Hippocampal formation (tissue), 2 donors: ENCODE measurements at places on chromosomes 13 and 19.
A peak's percentile ranks its signal among the peaks of the same experiment; 100 is the strongest.

- DNase-seq, result no peak
Measured at GRCh38 chr13:50700664-50701305, 142.7 kb downstream of the DLEU7 start.

DNA sequence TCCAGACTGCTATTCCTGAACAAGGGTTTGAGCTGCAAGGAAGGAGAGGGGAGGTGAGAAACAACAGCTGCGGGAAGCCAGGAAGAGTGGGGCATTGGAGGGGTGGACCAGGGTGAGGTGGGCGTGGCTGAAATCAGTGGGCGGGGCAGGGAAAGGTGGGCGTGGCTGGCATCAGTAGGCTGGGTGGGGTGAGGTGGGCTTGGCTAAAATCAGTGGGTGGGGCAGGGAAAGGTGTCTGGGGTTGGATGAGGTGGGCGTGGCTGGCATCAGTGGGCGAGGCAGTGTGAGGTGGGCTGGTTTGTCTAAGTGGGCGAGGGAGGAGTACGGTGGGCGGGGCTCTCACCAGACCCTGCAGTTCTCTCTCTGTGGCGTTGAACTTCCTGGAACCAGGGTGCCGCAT lies 87.6 kb downstream of the MUC16 start:
- no peak for DNase-seq

- DNase-seq, result no peak
Measured at GRCh38 chr19:56955637-56956216, 115.2 kb upstream of the PEG3 start.

DNA sequence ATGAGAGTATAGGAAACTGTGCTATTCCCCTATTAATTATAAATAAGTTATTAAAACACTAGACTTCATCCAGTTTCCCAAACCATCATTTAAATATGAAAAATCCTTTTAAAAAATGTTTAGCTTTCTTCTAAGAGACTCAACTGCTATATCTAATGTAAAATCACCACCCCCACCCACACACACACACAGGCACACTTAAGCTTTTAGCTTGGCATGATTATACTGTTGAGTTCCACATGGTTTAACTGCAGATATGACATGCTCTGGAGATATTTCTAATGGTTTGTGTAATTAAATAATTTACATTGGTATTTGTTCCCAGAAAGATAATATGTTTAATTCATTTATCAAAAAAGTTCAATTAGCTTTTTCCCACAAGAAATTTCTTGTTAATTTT lies 1700.1 kb upstream of the SLC10A2 start:
- DNase-seq, result no peak

DNA sequence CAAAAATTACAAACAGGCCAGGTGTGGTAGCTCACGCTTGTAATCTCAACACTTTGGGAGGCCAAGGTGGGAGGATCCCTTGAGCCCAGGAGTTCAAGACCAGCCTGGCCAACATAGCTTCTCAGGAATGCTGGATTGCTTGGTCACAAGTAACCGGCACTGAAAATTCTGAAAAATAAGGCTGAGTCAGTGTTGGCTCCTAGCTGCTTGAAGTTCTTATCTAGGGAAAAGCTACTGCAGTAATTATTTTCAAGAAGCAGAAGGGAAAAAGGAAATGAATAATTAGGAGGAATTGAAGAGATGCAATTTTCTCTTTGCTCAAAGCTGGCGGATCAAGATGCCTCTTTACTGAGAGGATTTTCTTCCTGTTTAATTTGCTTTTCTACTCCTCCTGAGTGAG lies 75.0 kb upstream of the GTF3A start:
- DNase-seq, result no peak

DNA sequence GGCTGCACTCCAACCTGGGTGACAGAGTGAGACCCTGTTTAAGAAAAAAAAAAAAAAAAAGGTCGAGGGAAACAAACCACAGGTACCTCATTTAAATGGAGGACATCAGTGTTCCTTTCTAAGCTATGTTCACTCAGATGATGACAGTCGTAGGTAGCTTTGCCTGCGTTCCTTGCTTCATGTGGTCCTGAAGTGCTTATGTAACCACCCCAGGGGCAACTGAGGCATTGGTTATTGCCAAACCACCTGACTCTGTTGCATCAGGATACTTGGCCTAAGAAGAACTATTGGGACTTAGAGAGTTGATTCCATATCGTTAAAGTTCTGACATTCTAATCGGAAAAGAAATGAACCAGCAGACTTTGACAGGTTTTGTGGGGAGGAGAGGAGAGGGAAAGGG lies 51.7 kb downstream of the SPATA13 start:
- no peak for DNase-seq

GRCh38 chr13:28541966-28542365 lies 47.0 kb upstream of the FLT1 start:
- DNase-seq, result no peak

DNA sequence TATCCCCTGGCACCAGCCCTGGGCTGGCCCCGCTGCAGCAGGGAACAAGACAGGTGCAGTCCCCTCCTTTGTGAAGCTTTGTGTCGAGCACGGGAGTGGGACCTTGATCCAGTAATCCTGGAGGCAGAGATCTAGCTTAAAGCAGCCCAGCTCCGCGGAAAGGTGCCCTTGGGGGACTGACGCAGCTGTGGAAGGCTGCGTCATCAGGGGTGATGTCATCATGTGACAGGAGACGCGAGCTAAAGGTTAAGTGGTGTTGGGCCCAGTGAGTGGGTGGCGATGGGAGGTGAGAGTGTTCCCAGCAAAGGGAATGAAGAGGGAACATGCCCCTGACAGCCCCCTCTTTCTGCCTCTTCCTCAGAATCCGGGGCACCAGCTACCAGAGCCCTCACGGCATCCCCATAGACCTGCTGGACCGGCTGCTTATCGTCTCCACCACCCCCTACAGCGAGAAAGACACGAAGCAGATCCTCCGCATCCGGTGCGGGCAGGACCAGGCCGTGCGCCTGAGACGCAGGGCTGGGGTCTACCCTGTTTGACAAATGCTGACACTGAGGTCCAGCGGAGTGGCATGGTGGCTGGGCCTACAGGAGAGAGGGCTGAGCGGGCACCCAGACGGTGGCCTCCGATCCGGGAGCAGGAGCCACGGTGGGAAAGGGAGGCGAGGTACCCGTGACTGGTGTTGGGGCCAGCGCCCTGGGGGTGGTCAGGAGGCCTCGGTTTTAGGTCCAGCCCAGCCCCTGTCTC lies 2.6 kb downstream of the LHB start:
- DNase-seq, result no peak

GRCh38 chr13:86689911-86690310 lies 890.7 kb upstream of the SLITRK6 start:
- no peak for DNase-seq

DNA sequence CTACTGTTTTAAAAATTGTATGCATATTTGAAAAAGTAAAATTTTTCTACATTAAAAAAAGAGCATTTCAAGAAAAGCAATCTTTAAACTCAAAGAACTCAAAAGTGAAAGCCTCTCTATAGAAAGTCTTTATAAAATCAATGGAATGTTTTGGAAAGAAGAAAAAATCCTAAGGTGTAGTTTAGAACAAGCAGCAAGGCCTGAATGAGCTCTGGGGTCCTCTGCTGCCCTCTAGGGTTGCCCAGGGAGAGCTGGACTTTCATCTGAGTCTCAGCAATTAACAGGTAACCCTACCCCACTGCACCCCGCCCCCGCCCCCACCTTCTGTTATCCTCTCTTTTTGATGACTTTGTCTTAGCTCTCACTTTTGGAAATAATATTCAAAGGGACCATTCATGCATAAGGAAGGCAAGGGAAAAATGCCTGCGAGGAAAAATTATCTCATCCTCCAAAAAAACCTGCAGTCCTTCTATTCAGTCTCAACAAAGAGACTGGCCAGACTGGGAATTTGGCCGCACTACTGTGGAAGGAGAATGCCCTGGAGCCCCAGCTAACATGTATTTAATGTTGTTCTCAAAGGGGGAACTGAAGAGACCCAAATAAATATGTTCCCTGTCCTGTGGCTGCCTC lies 24.1 kb downstream of the SLC25A30 start:
- DNase-seq, result peak; percentile 37

- DNase-seq, result no peak
Measured at GRCh38 chr13:109208522-109208921, 577.9 kb downstream of the IRS2 start.

GRCh38 chr19:50324331-50324730 lies 4.8 kb downstream of the KCNC3 start:
- no peak for DNase-seq

- no peak for DNase-seq
Measured at GRCh38 chr13:72315312-72315711, 412.1 kb downstream of the MZT1 start.

GRCh38 chr19:2648528-2648937 lies 54.0 kb downstream of the GNG7 start:
- peak; percentile 71 for DNase-seq

DNA sequence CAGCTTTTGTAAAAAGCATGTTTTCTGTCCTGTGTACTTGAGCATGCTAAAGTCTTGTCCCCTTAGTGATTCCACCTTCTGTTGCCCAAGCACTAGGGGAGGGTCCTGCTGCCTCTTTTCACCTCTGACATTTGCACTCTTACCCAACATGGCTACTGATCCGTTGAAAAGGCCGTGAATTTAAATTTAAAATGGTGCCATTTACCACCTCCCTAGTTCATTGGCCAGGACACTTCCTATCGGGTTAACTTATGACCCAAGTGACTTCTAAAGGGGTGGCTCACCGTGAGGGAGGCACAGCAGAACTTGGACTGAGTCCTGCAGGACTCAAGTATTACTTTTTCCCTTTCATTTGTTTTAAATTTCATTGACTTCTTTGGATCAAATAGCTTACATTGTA lies 33.3 kb upstream of the CEACAM21 start:
- no peak for DNase-seq

DNA sequence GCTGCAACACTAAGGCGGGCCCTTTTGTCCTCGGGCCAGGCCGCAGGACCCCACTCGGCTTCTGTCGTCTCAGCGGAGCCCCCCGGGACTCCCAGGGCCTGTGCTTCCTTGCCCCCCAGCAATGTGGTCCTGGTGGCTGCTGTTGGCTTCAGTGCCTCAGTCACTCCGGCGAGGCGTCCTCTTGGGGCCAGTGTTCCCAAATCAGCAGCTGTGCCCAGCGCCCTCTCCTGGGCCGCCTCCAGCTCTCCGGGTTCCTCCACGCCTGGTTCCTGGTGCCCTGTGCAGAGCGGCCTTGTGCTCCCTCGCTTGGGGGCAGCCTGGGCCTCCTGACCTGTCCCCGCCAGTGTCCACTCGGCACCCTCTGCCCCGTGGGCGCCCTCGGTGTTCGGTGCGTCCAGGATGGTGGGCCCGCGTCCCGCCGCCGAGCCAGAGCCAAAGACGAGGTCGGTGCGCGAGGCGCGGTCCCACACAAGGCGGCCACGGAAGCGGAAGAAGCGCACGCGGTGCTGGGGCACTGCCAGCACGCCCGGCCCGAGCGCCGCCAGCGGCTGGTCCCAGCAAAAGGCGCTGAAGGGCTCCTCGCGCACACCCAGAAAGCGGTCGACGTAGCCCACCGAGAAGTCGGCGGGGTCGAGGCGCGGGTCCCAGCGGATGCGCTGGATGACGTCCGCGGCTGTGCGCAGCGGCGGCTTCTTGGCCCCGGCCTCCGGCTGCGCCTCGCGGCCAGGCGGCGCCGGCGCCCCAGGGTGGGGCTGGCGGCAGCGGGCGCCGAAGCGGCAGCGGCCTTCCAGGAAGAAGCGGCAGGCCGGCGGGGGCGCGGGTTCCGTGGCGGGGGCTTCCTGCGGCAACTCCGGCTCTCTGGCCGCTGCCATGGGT lies 685 bp downstream of the LENG9 start:
- no peak for DNase-seq

GRCh38 chr13:61777899-61778298 lies 362.2 kb upstream of the PCDH20 start:
- DNase-seq, result no peak

GRCh38 chr13:110463871-110464510 lies 97.5 kb downstream of the RAB20 start:
- DNase-seq, result no peak

DNA sequence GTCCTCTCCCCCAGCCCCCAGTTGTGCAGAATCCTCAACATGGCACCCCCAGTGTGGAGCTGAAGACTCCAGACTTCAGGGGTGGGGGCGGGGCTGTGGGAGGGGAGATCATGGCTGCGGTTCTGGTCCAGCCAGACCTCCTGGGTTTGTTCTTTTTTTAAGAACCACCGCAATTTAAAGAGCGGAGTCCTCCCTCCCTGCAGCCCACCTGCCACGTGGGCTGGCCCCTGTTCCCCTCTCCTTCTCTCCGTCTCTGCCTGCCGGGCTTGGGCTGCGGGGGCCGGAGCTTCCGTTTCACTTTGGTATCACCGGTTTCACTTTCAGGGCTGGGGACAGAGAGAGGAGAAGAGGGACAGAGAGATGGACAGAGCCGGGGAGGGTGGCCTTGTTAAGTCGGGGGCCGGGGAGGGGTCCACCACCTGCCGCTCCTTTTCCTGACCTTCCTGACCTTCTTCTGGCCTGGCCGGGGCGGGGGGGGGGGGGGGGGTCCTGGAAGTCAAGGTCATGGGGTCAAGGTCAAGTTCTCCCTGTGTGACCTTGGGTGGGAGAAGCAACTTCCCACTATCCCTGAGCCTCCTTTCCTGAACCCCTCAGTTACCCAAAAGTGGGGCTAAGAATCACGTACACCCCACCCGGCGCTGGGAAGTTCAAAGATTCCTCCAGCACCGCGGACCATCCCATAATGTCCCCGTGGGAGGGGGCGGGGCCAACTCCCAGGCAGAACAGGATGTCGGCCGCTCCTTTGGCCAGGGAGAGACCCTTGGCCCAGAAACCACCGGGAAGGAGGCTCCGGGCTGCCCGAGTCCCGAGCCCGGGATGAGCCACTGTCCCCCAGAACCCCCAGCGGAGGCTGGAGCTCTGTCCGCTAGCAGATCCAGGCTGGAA lies 11.3 kb upstream of the ZBTB7A start:
- DNase-seq, result no peak

GRCh38 chr13:44334751-44335150 lies 38.9 kb upstream of the SERP2 start:
- no peak for DNase-seq

DNA sequence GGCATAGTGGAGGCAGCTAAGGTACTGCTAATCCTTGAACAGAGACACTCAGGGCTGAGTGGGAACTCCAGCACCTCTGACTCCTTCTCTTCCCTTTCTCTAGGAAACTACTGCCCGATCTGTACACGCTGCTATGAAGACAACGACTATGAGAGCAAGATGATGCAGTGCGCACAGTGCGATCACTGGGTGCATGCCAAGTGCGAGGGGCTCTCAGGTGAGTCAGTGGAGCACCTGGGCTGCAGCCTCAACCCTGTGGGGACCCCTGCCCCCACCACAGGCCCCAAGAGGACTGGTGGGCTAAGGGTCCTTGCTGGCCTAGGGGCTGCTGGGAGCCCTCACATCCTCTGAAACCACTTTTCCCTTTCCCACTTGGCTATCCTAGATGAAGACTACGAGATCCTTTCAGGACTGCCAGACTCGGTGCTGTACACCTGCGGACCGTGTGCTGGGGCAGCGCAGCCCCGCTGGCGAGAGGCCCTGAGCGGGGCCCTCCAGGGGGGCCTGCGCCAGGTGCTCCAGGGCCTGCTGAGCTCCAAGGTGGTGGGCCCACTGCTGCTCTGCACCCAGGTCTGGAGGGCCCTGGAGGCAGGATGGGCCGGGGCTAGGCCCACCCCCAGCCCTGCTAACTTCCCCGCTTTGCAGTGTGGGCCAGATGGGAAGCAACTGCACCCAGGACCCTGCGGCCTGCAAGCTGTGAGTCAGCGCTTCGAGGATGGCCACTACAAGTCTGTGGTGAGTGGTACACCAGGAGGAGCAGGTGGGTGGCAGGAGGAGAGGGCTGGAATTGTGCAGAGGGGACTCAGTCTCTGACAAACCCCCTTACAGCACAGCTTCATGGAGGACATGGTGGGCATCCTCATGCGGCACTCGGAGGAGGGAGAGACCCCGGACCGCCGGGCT lies 9.5 kb downstream of the KMT2B start:
- no peak for DNase-seq
